Mesothelial cell of epicardium (in vitro differentiated cells): ENCODE measurements at places on chromosomes 3 and 15. TPM values are rescaled to one million over a fixed set of nuclear protein-coding genes. Genes with fewer than 3 reads are reported as not detected.
A peak's percentile ranks its signal among the peaks of the same experiment; 100 is the strongest.

GRCh38 chr3:58388550-58389091, 45.0 kb downstream of the PDHB start:
- peaks cover 48% of the 10 kb centered on the region for H3K4me1 ChIP-seq
- no peaks in the 10 kb centered on the region for H3K27me3 ChIP-seq
- H3K36me3 ChIP-seq, result no peaks in the 10 kb centered on the region
- H3K4me3 ChIP-seq, result peak overlapping the region; percentile 27

GRCh38 chr3:130960139-130960795, 66.4 kb downstream of the ASTE1 start:
- H3K27ac ChIP-seq, result peak overlapping the region; percentile 57
- H3K36me3 ChIP-seq, result peaks cover 30% of the 10 kb centered on the region
- H3K27me3 ChIP-seq, result no peaks in the 10 kb centered on the region
- H3K4me1 ChIP-seq, result peaks cover 7% of the 10 kb centered on the region
- no peak overlapping the region for H3K4me3 ChIP-seq

DNA sequence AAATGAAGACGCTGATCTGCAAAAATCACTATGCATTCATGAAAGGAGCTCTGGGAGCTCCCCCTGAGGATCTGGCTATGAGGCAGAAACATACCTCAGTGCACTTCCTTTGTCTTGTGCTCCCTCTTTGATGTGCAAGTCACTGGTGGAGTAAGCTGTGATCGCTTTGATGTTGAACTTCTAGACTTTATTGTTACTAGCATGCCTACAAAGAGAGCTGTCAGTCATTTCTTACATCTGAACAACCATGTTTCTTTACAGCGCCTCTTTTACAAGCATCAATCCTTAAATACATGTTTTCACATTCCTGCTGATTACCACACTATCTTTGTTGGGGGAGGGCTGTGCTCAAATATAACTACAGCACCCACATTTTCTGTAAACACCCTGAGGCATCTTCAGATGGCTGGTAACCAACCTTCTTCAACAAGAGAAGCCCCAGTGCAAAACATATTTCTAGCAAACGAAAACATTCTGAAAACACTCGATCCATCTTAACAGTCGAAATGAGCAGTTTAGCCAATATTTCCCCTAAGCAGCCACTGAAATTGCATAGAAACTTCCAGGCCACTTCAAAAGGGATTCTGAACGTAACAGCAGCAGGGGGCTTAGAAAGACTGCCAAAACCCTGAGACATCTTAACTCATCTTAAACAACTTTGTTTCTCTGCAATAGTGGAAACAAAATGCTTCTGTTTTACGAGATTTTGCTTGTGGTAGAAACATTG, 101.9 kb upstream of the ICE2 start:
- DNase-seq, result no peak
- no peak overlapping the region for H3K4me3 ChIP-seq
- H3K4me1 ChIP-seq, result peaks cover 29% of the 10 kb centered on the region
- peak overlapping the region; percentile 11 for H3K27ac ChIP-seq
- H3K27me3 ChIP-seq, result no peaks in the 10 kb centered on the region

GRCh38 chr3:14640157-14640562, 11.4 kb upstream of the CCDC174 start:
- DNase-seq, result no peak
- peaks cover 96% of the 10 kb centered on the region for H3K27me3 ChIP-seq
- no peaks in the 10 kb centered on the region for H3K36me3 ChIP-seq
- no peaks in the 10 kb centered on the region for H3K4me1 ChIP-seq
- H3K4me3 ChIP-seq, result no peak overlapping the region

GRCh38 chr3:84904816-84905555, 53.8 kb upstream of the CADM2 start:
- H3K27ac ChIP-seq, result no peak overlapping the region
- no peak overlapping the region for H3K4me3 ChIP-seq
- no peaks in the 10 kb centered on the region for H3K4me1 ChIP-seq
- no peak for DNase-seq

DNA sequence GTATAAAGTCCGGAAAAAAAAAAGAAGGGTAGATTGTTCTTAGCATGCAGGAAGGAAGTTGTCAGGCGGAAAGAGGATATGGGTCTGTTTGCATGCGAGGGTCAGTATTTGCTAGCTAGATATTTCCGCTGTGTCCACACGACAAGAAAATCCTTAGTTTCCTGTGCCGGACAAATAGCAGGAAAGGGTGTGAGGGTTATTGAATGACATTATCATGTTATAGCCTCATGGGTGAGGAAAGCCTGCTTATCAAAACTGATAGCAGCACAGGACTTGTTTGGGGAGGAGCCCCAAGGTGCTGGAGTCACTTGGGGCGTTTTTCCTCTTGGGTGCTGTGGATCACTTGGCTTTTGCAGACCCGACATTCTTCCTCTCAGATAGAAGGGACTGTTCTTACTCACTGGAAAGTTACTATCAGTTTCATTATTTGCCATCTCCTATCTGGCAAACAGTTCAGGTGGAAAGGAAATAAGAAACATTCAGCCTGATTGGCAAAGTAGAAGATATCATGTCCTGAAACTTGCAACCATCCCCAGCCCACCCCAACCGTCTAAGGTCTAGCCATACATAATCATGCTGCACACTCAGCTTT, 127.2 kb upstream of the DPH6 start:
- peaks cover 39% of the 10 kb centered on the region for H3K4me1 ChIP-seq
- peak overlapping the region; percentile 45 for H3K27ac ChIP-seq
- H3K36me3 ChIP-seq, result no peaks in the 10 kb centered on the region
- no peak for DNase-seq
- H3K27me3 ChIP-seq, result no peaks in the 10 kb centered on the region

DNA sequence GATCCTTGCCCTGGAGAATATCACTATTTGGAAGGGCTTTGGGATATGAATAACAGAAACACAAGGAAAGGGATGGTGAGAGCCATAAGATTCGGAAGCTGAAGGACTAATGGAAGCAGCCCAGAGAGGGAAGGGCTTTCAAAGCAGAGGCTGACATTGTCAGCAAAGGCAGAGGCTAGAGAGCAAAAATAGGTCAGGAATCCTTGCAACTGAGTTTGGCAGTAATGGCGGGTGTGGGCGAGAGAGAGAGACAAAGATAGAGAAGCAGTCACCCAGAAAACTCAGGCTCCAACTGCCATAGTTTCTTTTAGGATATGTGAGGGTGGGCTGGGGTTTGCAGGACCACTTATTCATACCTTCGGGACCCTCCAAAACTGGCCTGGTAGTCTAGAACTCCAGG, 248.6 kb downstream of the OPA1 start:
- H3K36me3 ChIP-seq, result no peaks in the 10 kb centered on the region
- no peak overlapping the region for H3K27ac ChIP-seq
- no peak for DNase-seq
- H3K27me3 ChIP-seq, result no peaks in the 10 kb centered on the region
- no peak overlapping the region for H3K4me3 ChIP-seq

- H3K36me3 ChIP-seq, result no peaks in the 10 kb centered on the region
- H3K4me3 ChIP-seq, result no peak overlapping the region
- no peaks in the 10 kb centered on the region for H3K4me1 ChIP-seq
- no peak overlapping the region for H3K27ac ChIP-seq
- peaks cover 61% of the 10 kb centered on the region for H3K27me3 ChIP-seq
Measured at GRCh38 chr15:93557696-93558095, 468.7 kb upstream of the RGMA start.

DNA sequence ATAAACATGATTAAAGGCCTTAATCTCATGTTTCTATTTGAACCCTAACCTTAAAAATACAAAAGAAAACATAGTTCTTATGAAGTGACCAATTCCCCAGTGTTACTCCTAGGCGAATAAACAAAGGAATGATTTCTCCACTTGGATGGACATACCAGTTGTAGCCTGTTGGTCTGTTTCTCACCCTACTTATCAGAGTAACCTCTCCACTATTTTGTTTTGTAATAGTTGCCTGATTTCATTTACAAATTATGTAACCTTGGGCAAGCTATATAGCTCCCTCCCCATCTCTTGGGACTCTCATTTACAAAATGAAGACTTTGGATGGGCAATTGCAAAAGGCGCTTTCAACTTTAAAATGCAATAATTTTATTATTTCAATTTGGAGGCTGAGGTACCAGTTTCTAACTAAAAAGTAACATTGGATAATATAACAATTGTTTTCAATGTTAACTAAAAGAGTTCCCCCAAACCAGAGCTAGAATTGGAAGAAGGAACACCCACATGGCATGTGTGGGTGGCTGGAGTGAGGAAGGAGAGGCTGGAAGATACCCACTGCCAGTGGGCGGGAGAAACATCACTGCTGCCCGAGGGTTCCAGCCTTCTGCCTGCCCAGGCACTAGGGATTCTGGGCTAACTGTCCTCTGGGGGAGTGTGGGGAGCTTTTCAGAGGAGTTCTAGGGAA, 74.2 kb downstream of the RFTN1 start:
- no peak overlapping the region for H3K4me3 ChIP-seq
- no peak for DNase-seq
- H3K27ac ChIP-seq, result no peak overlapping the region
- H3K36me3 ChIP-seq, result no peaks in the 10 kb centered on the region

GRCh38 chr15:95254263-95254662, 1022.9 kb downstream of the MCTP2 start:
- H3K36me3 ChIP-seq, result peaks cover 4% of the 10 kb centered on the region
- no peak overlapping the region for H3K27ac ChIP-seq
- H3K27me3 ChIP-seq, result no peaks in the 10 kb centered on the region
- no peak overlapping the region for H3K4me3 ChIP-seq
- H3K4me1 ChIP-seq, result peaks cover 14% of the 10 kb centered on the region

- no peak for DNase-seq
- H3K4me1 ChIP-seq, result peaks cover 25% of the 10 kb centered on the region
- no peak overlapping the region for H3K27ac ChIP-seq
- no peaks in the 10 kb centered on the region for H3K36me3 ChIP-seq
- H3K27me3 ChIP-seq, result no peaks in the 10 kb centered on the region
Measured at GRCh38 chr3:153973722-153974265, 147.4 kb upstream of the ARHGEF26 start.

DNA sequence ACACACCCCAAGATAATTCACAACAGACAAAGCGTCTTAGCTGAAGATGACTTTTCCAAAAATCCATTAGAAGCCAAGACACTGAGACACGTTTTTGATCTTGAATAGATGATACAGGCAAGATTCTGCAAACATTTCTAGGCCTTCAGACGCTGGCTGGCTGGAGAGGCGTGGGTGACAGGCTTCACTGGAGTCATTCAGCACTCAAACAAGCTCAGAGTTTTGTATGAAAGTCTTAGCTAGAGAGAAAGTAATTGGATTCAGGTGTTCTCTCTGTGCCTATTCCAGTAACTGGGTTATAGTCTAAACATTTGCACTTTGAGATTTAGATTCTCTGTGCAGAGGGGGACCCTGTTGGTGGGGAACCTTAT, 147.7 kb upstream of the BHLHE40 start:
- H3K27me3 ChIP-seq, result no peaks in the 10 kb centered on the region
- no peaks in the 10 kb centered on the region for H3K36me3 ChIP-seq
- H3K4me3 ChIP-seq, result no peak overlapping the region

DNA sequence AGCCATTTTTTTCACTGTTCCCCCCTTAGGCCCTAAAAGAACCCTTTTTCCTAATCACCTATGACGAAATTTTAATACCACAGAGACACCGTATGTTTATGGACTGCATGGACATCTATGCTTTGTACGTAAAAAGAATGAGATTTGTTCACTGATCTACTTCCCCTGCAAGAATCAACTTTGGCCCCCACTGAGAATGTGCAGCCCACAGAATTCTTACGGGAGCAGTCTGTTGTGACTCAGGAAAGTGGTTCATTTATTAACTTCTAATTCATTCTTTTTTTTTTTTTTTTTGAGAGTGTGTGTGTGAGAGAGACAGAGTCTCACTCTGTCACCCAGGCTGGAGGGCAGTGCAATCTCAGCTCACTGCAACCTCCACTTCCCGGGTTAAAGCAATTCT, 17.6 kb downstream of the EIF4E3 start:
- H3K27me3 ChIP-seq, result no peaks in the 10 kb centered on the region
- no peak overlapping the region for H3K27ac ChIP-seq

DNA sequence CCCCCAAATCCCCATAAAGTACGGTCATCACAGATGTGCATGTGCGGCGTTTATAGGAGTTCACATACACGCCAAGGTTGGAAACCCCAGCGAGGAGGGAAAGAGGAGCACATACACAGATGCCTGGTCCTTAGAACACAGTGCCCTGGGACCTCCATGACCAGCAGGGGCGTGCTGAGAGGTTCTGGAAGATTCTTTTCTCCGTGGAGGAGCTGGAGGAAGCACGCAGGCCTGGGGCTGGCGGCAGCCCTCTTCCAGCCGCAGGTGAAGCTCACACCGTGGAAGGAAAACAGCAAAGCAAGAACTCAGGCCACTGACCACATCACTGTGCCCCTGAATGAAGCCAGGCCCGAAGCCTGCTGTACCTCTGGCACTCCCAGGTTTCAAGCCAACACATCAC, 61.0 kb upstream of the SEC61A1 start:
- peaks cover 7% of the 10 kb centered on the region for H3K27me3 ChIP-seq
- no peak overlapping the region for H3K4me3 ChIP-seq
- H3K36me3 ChIP-seq, result no peaks in the 10 kb centered on the region
- no peak for DNase-seq
- no peak overlapping the region for H3K27ac ChIP-seq

DNA sequence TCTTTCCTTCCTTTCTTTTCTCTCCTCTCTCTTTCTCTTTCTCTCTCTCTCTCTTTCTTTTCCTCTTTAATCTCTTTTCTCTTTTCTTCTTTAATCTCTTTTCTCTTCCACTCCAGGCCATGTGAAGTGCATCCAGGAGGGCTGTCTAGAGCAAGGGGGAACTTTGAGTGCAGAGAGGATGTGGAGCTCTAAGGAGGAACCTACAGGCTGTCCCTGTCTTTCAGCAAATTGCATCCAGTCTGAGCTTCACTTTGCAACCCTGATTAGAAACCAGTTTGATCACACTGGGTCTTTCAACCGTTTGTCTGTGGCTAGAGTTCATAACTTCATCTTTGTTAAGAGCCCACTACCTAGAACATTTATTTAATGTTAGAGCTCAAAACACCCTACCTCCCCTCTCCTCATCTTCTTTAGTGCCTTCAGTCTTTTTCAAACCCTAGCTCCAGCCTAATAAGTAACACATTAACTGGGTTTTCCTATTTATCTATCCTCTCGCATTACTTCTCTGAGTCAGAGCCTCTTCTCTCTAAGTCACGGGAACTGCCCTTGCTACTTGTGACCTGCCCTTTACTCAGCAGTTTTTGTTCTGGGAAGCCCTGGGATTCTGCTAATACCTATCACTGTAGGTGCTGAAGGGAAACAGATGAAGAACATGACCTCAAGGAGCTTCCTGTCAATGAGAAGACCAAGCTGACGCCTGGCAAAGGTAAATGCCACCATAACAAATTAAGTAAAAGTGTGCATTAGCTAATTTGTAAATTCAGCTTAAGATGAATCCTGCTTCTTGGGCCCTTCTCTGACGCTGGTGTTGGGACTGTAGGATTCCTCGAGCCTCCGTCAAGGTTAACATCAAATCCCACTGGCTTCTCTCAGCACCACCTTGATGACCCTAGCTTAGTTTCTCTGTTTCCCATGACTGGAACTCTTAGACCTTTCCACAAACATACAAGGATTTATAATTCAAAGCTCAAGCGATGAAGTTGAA, at the start of gene GCNT3:
Gene GCNT3 (plus strand): TSS at position 508 of the 985 bp plus-strand sequence. CDS start 6,456 bp downstream, outside the sequence.
- H3K36me3 ChIP-seq, result no peaks in the 10 kb centered on the region
- DNase-seq, result no peak
- H3K27me3 ChIP-seq, result peaks cover 38% of the 10 kb centered on the region
- H3K4me3 ChIP-seq, result no peak within 1 kb of the TSS

- H3K4me1 ChIP-seq, result peaks cover 25% of the 10 kb centered on the region
- H3K27me3 ChIP-seq, result peaks cover 15% of the 10 kb centered on the region
- no peak overlapping the region for H3K4me3 ChIP-seq
- DNase-seq, result peak; percentile 65
Measured at GRCh38 chr3:35664460-35664919, 25.2 kb downstream of the ARPP21 start.

The TOMM70 gene
- total RNA-seq, result 36.5 to 37.3 TPM (median 37.1 TPM) in 3 replicates

The EPHA6 gene
- 39.1 to 43.3 TPM (median 39.5 TPM) in 3 replicates for total RNA-seq

The TIMP4 gene
- 0.16 to 0.45 TPM (median 0.18 TPM) in 3 replicates for total RNA-seq

The SLC38A3 gene
- total RNA-seq, result 0.84 to 2.5 TPM (median 1.8 TPM) in 3 replicates

The C3orf80 gene
- not detected in 3 replicates for total RNA-seq

The NLGN1 gene
- total RNA-seq, result 3.1 to 4.2 TPM (median 3.7 TPM) in 3 replicates

The ABI3BP gene
- 2.2 to 3.0 TPM (median 2.5 TPM) in 3 replicates for total RNA-seq

The RNF111 gene
- total RNA-seq, result 41.4 to 43.0 TPM (median 42.0 TPM) in 3 replicates

The HEXA gene
- total RNA-seq, result 91.5 to 98.6 TPM (median 98.4 TPM) in 3 replicates

The SHF gene
- total RNA-seq, result 31.1 to 34.6 TPM (median 31.8 TPM) in 3 replicates
